ENCODE measurements at places on chromosomes 1 and 21.

DNA sequence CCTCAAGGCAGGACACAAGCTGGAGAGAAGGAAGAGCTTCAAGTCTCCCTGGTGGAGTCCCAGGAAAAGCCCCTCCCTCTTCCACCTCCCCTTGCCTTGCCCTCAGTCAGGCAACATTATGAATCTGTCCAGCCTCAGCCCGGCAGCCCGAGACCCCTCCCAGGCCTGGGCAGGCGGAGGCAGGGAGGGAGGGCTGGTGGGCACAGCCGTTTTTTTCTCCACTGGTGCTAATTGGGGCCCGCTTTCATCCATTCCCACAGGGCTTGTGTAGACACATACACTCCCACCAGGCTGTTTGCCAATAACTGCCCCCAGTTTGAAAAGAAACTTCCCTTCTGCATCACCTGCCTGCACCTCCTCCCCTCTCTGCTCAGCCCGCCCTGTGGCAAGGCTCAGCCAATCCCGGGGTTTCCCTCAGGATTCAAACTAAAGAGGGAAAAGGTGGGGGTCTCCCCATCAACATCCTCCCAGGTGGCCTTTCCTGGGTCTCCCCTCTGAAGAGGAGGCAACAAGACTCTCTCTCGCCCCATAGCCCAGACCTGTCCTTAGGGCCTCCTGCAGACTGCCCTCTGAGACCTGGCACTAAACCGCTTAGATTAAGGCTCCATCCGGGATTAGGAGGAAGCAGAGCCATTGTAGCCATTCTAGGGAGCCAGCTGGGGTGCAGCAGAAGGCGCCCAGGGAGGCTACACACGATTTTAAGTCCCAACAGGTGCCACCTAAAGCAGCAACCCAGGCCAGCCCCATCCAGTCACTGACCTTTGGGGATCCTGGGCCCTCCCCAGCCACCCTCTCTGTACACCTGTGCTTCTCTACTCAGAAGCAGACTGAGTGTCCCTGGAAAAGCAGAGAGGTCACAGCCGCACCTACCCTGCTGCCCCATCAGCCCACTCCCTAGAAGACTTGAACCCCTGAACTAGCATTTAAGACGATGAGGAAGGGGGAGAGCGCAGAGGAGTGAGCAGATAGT lies 3.5 kb downstream of the IGSF9 start:
- no peak for DNase-seq

DNA sequence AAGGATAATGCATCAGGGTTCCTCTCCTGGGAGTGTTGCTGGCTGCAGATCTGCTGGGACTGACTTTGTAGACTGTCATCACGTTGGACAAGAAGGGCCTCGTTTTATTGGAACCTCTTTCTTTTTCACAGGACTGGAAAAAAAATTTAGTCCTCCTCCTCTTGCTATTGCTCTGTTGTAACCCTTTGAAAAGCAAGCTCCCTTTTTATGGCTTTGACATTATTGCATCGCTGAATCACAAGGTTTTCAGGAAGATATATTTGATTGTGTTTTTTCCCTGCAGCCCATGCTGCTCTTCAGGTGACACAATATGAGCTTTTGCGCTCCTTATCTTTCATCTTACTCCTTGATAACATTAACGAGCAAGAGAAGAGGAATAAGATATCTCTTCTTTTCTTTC lies 290.9 kb downstream of the CAMTA1 start:
- no peak for DNase-seq

GRCh38 chr1:106536741-106537140 lies 519.7 kb upstream of the PRMT6 start:
- no peak for DNase-seq

DNA sequence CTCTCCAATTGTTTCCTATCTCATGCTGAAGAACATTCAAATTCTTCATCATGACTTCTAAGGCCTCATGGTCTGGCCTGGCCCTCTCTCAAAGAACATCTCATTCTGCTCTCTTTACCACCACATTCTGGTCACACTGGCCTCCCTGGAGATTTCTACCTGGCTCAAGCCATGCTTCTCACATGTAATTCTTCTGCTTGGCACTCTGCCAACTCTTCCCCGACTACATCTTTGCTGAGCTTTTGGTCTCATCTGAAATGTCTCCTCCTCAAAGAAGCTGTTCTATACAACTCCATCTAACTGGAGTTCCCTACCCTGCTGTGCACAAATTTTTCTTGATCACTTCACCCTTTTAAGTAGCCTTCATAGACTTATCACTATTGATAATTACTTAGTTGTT lies 1.4 kb upstream of the TBX19 start:
- DNase-seq, result no peak

- no peak for DNase-seq
Observed at GRCh38 chr1:56845343-56845742, 9.3 kb upstream of the C8A start.

- no peak for DNase-seq
Observed at GRCh38 chr1:9143250-9143649, 14.3 kb upstream of the GPR157 start.
